Stimulated activated CD4-positive, alpha-beta T cell treated with anti-CD3 and anti-CD28 coated beads, Interleukin-12 subunit alpha, Interleukin-12 subunit beta, amount 100 ng/mL, for 24 hours (primary cell): ENCODE measurements at places on chromosomes 13 and 19.

DNA sequence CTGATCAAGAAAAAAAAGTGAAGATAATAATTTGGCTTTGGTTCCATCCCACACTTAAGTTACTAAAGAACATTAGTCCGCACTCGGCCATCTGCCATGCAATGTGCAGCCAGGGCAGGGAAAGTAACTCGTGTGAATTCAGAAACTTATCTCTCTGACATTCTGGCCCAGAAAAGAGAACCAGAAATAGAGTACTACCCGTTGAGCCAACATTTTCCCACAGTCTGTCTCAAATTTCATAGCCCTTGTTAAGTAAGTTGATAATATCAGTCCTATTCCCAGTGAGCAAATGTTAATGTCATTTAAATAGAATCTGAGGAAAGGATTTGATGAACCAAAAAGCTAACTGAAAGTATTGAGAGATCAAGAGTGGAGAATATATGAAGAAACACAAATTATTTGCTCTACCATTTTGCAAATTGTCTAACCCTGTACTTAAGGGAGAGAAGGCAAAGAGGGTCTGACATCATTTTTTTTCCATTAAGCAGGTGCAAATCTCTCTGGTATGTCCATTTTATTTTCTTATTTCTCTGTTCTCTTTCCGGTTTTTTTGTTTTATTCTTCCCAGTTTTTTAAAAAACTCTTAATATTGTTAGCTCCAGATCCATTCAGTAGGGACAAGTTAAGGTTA, 156.3 kb downstream of the NDFIP2 start:
- DNase-seq = no peak

DNA sequence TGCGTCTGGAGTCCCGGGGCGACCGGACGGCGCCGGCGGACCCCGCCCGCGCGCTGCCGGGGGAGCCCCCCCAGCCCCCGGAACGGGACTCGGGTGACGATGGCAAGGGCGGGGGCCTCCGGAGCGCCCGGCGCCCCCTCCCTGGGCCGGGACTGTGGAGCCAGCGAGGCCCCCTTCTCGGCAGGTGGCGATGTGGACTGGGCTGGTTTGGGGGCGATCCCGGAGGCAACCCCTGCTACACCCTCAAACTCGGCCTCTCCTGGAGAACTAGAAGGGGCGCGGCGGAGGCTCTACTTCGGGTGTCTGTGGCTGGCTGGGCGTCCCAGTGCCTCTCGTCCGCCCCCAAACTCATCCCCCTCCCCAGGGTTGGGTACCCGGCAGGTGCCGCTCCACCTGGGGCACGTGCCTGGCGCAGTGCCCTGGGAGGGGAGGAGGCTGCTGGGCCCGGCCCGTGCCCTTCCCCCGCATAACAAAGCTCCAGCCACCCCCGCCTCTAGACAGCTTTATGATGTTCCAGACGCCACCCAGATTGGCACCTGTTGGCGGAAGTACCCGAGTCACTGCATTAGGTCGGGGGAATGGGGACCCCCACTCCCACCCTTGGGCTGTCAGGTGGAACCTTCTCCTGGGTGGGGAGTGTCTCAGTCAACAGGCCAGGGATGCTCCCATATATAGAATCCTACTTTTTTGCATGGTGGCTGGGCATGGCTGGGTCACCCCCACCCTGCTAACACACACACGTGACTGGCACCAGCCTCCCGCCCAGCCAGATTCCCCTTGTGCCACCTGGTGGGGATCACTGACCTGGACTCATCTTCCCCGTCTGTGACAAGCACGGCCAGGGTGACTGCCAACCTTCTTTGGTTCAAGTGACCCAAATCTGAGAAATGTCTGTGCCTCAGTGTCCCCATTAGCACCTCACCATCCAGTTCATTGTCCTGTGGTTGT, 722 bp downstream of the PKN1 start:
- DNase-seq = no peak

- DNase-seq = no peak
Observed at GRCh38 chr19:8206147-8207087, 2.8 kb upstream of the CERS4 start.

DNA sequence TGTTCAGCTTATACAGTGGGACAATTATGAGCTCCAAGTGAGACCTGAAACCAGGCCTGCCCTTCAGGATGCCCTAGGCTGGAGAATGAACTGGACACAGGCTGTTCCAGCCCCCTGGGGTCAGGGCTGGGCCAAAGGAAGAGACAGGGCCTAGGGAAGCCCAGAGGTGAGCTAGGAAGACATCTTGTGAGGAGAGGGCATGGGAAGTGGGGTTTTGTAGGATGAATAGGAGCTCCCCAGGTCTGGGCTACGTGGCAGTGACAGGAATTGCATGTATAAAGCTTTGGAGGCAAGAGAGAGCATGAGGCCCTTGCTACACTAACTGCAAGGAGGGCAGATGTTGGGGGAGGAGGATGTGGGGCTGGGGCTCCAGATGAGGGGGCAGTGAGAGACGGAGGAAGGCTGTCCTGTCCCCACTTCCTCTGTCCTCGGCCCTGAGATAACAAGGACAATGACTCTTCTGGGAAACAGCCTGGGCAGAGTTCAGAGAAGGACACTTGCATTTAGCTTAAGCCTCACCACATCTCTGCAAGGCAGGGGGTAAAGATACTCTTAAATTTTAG, 1.5 kb upstream of the TBXA2R start:
- DNase-seq = no peak

GRCh38 chr19:47351548-47351947, 2.4 kb downstream of the DHX34 start:
- no peak for DNase-seq

DNA sequence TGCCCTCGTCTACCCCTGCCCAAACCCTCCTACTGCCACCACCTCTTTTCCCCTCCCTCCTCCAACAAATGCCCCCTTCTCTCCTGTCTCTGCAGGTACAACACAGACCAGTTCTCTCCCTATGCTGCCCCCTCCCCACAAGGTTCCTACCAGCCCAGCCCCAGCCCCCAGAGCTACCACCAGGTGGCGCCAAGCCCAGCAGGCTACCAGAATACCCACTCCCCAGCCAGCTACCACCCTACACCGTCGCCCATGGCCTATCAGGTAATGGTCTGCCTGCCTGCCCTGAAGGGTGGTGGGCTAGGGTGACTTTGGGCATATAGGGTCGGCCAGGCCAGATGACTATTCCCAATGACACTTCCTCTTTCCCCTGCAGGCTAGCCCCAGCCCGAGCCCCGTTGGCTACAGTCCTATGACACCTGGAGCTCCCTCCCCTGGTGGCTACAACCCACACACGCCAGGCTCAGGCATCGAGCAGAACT, 6.5 kb upstream of the TIMM50 start:
- DNase-seq = peak; percentile 43

- no peak for DNase-seq
Observed at GRCh38 chr13:80508031-80508430, 167.1 kb upstream of the SPRY2 start.
